ENCODE measurements at places on chromosomes 6 and 20.

- DNase-seq = no peak
These were observed 116.6 kb downstream of the ZDHHC14 start for GRCh38 chr6:157497579-157497978.

- DNase-seq = no peak
These were observed 53.5 kb upstream of the LRFN2 start for GRCh38 chr6:40640599-40641227.

- DNase-seq = no peak
These were observed 87.9 kb upstream of the CNKSR3 start for GRCh38 chr6:154598399-154598798.

DNA sequence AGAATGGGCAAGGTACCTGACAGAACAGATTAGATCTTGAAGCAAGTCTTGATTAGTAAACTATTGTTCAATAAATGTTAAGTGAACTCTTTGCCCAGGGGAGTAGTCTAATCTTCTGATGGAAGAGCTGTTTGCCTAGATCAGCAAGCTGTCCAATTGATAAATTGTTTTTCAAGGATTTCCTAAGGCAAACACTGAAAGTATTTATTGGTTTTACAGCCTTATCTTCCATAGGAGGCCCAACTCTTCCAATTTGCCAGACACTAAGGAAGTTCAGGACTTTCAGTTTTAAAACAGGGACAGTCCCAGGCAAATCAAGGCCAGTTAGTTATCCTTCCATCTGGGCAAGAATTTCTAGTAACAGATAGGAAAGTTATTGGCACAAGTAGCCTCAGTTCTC, 1.8 kb upstream of the C6orf163 start:
- DNase-seq = no peak

DNA sequence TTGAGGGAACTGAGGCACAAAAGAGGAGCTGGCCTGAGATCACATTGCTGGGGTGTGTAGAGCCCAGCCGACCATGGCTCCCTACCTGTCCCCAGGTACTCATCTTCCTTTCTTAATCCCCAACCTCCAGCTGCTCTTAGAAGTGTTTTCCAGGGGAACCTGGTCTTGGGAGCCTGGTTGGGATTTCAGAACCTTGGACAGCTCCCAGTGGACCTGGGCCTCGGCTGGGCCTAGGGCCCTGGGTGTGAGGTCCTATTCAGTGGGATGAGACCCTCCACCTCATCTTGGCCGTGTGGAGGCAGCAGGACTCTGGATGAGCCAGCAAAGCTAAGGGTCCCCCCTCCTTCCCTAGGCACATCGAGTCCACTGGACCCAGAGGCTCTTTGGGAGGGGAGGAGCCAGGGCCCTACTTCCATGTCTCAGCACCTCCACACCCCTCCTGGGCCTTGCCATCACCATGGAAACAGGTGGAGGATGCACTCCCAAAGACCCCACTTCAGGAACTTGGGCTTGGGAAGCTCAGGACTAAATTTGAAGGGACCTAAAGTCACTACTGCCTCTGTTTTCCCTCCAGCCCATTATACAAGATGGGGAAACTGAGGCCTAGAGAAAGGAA, 38.5 kb downstream of the DLGAP4 start:
- no peak for DNase-seq

GRCh38 chr6:40323881-40324634, 263.1 kb downstream of the LRFN2 start:
- no peak for DNase-seq

DNA sequence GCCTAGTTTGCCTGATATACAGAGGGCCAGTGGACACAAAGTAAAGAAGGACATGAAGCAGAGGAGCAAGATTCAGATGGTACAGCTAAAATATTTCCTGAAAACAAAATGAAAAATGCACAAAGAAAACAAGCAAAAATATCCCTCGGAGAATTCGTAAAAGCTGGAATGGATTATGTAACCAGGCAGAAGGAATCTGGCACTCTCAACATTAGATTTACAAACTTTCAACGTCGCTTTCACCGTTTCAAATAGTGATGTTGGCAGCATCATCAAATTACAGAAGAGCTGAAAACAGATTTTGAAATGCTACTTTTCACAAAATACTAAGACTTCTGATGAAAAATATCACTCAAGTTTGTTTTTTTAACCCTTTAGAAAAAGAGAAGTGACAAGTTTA, 11.7 kb downstream of the SMLR1 start:
- no peak for DNase-seq

DNA sequence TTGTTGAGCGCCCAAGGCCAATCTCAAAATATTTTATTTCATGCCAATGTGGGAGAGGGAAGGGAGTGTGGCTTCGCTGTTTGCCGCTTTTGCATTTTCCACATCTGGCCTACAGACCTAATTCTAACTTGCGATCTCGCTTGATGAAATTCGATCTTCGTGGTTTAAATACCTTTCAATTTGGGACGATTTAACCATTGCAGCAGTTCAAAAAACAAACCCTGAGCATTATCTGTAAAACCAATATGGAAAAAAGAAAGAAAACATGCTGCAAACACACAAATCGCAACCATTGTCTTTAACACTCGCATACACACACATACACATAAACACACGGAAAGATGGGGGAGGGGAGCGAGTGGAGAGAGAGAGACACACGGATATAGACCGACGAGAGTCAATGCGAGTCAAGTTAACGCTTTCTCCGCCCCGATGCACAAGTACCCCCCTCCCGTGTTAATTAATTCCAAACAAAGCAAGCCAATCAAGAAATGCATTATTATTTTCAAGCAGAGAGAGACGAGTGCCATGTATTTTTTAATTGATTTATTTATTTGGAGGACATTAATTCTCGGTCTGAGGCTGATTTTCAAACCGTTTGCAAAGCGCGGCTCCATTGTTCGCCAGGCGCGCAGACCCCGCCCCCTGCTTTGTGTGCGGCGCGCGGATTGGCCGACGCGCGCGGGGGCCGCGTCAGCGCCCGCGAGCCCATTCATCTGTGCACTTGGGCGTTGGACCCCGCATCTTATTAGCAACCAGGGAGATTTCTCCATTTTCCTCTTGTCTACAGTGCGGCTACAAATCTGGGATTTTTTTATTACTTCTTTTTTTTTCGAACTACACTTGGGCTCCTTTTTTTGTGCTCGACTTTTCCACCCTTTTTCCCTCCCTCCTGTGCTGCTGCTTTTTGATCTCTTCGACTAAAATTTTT, at the start of gene MARCKS:
Gene MARCKS (plus strand): TSS at position 721 of the 931 bp plus-strand sequence. CDS start 401 bp downstream, outside the sequence.
- no peak for DNase-seq

GRCh38 chr6:72715119-72715518, 93.3 kb downstream of the KCNQ5 start:
- DNase-seq = no peak

DNA sequence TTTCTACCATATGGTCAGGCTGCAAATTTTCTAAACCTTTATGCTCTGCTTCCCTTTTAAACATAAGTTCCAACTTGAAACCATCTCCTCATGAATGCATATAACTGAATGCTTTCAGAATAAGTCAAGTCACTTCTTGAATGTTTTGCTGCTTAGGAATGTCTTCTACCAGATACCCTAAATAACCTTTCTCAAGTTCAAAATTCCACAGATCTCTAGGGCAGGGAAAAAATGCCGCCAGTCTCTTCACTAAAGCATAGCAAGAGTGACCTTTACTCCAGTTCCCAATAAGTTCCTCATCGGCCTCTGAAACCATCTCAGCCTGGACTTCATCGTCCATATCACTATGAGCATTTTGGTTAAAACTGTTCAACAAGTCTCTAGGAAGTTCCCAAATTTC, 1011.2 kb upstream of the CITED2 start:
- no peak for DNase-seq

- no peak for DNase-seq
These were observed 144.0 kb downstream of the BCKDHB start for GRCh38 chr6:80250391-80250997.

DNA sequence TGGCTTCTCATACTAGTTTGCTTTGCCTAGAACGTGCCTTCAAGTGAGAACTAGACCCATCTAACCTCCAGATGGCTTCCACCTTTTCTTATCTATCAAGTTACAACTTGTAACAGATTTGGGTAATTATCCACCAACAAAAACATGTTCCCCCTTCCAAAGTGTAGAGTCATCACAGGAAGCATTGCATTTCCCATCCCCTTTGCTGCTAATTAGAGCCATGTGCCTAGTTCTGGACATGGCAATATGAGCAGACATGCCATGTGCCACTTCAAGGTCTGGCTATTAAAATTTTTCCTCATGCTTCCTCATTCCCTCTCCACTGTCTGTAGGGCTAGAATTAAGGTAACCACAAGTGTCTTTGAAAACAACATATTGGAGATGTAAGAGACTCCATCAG, 814.4 kb downstream of the TENT5A start:
- no peak for DNase-seq
